ENCODE measurements at places on chromosomes 11 and 22. TPM values are rescaled to one million over a fixed set of nuclear protein-coding genes. Genes with fewer than 3 reads are reported as not detected.

DNA sequence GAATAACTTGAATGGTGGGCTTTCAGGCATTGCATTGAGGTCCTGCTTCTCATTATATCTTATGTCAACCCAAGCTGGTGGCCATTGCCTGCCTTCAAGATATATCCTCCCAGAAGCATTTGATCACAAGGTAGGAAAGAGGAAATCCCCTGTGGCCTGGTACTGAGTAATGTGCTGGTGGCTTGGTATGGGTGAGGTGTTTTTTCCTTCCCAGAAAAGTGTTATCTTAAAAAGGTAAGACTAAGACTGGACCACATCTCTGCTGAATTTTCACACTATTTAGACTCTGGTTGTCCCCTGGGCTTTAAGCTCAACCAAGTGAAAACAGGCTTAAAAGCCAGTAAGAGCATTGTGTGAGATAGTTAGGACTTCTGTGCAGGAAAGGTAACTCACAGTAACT is 3.7 kb downstream of the INSC start:
- DNase-seq: no peak

DNA sequence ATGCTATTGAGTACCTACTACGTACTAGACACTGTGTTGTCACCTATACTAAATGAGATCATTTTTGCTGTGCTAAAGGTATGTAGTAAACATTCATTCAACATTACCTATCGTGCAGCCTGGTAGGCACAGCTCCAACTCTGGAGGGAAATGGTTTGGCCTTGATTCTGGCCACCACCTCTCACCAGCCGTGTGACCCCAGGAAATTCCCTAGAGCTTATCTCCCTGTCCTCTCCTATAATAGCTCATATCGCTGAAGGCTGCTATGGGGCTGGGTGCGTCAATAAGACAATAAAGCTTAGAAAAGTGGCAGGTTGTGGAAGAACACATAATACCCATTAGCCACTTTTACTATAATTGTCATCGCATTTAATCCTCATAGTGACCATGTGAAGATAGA is 107.5 kb downstream of the MYO18B start:
- no peak for DNase-seq

DNA sequence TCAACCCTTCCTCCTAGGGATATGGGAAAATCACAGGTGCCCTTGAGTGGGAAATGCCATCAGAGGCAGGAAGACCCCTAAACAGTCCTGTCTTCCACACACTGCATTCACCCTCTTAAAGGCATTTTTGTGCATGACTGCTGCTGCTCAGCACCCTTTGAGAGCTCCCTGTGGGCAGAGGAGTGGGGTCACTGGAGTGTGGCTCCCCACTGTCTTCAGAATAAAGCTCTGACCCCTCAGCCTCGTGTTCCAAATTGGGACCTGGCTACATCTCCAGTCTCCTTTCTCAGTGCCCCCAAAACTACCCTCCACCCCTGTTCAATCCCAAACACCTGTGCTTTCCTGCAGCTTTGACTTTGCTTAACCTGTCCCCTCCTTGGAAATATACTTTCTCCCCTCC is 46.6 kb downstream of the CHRDL2 start:
- no peak for DNase-seq

GRCh38 chr11:65305501-65306268 is 9.0 kb upstream of the CDC42EP2 start:
- DNase-seq: no peak

GRCh38 chr22:16807109-16807508 is 18.1 kb downstream of the XKR3 start:
- no peak for DNase-seq

GRCh38 chr11:77024745-77025144 is 9.5 kb upstream of the B3GNT6 start:
- no peak for DNase-seq

DNA sequence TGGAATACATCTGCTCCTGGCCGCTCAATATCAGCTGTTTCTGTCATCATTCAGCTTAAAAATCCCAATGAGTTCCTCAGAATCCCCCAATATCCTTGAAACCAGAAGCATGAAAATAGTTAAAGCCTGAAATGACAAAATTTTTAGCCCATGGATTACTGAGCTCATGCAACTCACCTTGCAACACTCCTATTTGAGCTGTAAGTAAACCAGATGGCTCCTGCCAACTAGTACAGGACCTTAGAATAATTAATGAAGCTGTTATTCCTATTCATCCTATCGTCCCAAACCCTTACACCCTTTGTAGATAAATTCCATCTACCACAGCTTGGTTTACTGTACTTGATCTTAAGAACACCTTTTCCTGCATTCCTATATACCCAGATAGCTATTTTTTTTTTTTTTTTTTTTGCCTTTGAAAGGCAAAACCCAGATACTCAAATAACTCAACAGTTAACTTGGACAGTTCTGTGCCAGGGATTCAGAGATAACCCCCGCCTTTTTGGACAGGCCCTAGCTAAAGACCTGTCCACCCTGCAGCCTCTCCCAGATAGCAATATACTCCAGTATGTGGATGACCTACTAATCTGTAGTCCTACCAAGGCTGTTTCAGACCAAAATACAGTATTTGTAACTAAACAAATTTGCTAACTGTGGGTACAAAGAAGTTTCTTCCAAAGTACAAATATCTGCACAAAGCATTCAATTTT is 10.1 kb upstream of the BTBD10 start:
- no peak for DNase-seq

DNA sequence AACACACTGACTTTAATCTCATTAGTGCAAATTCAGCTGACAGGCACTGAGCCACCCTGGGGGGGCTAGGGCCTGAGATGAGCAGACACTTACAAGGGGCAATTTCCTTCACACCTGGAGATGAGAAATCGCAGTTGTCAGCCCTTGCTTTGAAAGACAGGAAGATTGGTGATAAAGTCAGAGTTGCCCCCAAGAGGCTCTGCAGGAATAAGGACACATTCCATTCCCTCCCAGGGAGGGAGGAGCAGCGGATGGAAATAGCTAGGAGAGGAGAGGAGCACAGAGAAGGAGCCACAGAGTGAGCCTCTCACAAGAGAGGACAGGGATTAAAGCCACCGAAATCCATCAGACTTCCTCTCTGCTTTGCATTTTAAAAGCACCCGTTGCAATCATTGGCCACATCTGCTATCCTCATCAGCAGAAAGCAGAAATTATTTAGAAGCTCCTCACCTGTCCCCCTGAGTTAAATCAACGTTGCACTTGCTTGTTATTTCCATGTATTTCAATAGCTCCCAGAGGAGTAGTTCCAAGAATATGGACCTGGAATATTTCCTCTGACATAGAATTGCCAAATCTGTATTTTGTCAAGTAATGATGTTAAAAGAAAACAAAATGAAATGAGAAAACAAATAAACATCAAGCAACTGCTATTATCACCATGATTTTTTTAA is 213.7 kb downstream of the BARX2 start:
- no peak for DNase-seq

- DNase-seq: no peak
Measured at GRCh38 chr11:127049486-127049885, 48.9 kb upstream of the KIRREL3 start.

GRCh38 chr22:44116755-44117684 is 63.7 kb upstream of the PARVG start:
- no peak for DNase-seq

DNA sequence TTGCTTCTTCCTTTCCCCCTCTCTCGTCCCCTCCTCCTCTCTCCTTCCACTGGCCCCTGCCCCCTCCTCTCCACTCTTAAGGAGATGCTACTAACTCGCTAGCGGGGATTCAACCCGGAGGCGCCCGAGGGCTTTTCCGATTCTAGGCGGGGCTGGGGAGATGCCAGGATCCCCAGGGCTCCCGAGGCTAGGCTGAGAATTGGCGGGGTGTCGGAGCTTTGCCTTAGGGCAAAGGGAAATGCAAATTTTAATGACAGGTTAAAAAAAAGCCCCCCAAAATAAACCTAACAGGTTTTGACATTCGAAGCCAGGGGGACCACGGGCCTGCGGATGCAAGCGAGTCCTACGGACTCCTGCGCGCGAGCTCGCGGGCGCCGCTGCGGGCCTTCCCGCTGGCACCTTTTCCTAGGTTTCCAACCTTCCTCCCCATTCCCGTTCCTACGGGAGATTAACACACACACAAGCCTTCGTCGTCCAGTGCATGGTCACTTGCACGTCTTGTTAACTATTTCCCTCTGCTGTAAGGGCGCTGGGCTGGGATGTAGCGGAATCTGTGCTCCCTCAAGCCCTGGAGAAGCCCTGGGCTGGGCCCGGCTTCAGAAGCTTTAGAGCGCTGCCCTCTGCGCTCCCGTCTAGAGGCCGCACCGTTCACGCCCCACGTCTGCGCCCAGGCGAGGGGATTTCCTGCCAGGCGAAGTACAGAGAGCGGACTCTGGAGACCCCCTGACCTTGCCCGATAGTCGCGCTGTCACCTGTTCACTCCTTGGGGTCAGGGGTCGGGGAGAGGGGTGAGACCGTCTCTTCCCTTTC is 729 bp upstream of the ALX4 start:
- no peak for DNase-seq

GRCh38 chr22:35742342-35743100 is 24.8 kb downstream of the APOL5 start:
- DNase-seq: no peak

DNA sequence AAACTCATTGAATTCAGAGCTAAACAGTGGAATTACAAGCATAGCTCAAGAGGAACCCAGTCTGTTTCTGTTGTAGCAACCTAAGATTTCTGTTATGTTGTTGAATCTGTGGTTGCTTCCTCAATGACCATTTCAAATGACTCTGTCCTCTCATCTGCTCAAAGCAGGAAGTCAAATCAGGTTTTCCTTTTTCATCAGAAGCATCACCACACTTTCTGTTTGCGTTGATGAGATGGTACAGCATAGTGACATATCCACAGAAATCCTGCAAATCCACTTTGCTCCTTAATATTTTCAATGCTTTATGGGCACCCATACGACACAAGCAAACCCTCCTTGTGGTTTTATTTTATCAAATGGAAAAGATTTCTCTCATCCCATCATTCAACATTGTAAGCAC is 12.6 kb upstream of the UCP2 start:
- peak; percentile 86 for DNase-seq

DNA sequence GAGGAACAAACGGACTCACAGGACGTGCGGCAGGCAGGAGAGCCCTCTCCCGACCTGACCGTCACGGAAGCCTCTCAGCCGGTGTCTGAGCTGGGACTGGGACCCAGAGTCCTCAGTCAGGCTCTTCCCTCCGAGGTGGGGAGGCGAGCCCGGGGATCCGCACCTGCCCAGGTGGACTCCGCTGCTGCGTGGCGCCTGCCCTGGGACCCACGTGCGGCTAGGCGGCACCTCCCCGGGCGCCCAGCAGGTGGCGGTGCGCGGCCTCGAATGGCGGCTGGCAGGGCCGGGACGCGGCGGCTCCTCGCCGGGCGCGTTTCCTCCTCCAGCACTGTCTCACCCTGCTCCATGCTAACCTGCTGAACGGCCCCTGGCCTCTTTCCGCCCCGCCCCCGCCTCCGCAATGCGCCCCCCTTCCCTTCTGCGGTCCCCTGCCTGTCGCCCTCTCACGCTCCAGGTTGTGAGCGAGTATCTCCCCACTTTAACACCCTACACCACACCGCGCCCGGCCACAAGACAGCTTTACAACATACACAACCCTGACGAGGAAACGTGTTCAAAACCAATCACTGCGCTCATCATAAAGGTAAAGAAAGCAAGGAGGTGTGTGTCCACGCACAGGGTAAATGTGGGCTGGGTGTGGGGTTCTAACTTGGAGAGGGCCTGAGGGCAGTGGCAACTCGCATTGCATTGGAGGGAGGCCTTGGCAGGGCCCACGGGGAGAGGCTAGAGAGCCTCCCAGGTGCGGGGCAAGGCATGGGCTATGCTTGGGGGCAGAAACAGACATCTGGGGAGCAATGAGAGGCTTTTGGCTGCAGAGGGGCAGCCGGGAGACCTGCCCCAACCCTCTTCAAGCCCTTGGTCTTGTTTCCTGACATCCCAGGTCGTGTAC is 25.9 kb upstream of the ATXN10 start:
- DNase-seq: peak; percentile 86

GRCh38 chr11:130580372-130580771 is 131.9 kb downstream of the ADAMTS15 start:
- no peak for DNase-seq

GRCh38 chr22:45918459-45919370 is 58.2 kb downstream of the WNT7B start:
- DNase-seq: no peak

DNA sequence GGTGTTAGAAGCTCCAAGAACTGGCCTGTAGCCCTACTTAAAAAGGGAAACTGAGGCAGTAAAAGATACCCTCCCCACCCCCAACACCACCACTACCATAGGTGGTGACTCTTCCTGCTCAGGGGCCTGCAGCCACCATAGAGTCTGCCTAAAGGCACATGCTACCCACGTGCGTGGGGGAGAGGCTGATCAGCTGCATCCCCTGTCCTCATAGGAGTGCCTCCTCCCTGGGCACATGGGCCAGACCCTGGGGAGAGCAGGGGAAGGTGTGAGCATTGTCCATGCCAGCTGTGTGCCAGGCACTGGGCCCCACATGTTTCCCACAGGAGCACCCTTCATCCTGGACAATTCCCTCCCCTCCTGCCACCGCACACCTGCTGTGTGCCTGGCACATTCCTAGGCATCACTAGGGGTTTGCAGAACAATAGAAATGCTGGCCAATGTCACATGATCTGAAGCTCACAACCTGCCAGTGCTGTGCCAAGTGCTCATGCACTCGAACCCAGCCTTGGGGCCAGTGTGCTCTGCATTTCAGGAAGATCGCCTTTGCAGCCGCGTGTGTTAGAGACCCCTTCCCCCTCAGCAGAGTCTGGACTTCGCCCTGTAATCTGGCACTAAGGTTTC is 41.7 kb upstream of the GCAT start:
- DNase-seq: no peak

DNA sequence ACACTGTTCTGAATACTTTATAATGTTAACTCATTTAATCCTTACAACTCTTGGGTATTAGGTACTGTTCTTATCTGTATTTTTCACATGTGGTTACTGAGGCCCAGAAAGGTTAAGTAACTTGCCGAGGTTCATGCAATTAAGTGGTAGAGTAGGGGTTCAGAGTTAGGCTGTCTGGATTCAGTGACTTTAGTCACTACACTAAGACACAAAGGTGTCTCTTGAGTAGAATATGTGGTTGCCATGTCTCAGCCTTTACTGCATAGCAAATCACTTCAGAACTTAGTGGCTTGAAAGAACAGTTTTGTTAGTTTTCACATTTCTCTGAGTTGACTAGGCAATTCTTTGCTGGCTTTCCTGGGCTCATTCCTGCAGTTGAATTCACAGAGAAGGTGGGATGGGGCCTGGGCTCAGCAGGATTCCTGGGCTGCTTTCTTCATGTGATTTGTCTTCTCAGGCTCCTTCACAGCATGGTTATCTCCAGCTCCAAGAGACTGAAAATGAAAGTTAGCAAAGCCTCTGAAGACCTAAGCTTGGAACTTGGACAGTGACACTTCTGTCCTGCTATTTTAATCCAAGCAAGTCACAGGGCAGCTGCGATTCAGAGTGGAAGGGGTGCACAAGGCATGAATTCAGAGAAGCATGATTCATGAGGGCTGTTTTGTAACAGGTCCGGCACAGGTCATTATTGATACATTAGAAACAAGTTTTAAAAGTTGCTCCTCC is 68.3 kb downstream of the SPECC1L start:
- DNase-seq: no peak

TMEM121B gene
- total RNA-seq: 0.08 TPM

SPTBN2 gene
- not detected for total RNA-seq

TESMIN gene
- total RNA-seq: 3.7 TPM

TYR gene
- total RNA-seq: not detected

MMP27 gene
- total RNA-seq: not detected

Data from CD4-positive, alpha-beta T cell (primary cell).